Activated CD4-positive, alpha-beta T cell treated with anti-CD3 and anti-CD28 coated beads for 24 hours (primary cell): ENCODE measurements at places on chromosomes 2 and 18.

DNA sequence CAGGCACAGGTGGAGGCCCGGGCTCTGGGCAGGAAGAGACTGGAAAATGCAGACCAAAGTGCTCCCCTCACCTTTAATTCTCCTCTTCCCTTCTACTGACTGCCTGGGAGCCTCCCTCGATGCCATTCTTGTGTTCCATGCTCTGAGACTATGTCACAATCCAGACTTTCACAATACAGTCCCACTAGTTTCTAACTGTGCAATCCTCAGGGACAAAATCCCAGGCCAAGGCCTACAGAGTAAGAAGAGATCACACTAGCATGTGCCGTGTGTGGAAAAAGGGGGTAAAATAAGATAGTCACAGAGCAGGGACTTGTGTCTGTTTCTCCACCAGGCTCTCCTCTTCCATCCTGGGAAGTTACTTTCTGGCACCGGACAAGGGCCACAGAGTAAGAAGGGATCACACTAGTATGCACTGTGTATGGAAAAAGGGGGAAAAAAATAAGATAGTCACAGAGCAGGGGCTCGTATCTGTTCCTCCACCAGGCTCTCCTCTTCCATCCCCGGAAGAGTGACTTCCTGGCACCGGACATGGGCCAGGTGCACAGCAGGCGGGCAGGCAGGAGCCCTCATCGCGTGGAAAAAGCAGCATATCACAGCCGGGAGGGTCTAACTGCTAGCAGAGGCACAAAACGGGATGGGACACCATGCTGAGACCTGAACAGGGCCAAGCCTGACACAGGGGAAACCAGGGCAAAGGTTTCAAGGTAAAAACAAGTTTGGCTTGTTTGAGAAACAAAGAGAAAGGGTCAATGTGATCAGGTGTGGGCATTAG, 9.6 kb downstream of the CYB5A start:
- no peak for DNase-seq

DNA sequence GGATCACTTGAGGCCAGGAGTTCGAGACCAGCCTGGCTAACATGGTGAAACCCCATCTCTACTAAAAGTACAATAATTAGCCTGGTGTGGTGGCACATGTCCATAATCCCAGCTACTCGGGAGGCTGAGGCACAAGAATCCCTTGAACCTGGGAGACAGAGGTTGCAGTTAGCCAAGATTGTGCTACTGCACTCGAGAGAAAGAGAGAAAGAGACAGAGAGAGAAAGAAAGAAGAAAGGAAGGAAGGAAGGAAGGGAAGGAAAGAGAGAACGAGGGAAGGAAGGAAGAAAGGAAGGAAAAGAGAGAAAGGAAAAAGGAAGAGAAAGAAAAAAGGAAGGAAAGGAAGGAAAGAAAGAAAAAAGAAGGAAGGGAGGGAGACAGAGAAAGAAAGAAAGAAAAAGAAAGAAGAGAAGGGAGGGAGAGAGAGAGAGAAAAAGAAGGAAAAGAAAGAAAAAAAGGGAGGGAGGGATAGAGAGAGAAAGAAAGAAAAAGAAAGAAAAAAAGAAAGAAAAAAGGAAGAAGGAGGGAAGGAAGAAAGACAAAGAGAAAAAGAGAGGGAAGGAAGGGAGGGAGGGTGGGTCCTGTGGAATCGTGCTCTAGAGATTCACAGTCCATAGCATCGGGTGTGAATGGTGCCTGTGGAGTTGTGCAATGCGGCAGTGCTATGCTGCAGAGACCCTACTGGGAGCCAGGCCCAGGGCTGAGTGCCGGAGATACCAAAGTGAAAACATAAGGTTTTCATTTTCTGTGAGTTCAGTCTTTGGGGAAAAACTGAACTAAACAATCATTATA, 4.6 kb upstream of the SDC1 start:
- DNase-seq = no peak

DNA sequence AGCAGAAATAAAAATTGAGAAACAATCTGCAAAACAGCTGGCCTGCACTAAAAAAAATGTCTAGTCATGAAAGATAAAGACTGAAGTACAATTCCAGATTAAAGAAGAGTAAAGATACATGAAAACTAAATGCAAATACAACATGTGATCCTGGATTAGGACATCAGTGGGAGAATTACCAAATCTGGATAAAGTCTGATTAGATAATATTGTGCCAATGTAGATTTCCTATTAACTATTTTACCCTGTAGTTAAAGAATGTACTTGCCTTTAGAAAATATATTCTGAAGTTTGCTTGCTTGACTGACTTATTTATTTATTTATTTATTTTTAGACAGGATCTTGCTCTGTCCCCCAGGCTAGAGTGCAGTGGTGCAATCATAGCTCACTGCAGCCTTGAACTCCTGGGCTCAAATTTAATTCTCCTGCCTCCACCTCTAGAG, 58.7 kb downstream of the ASXL2 start:
- DNase-seq = no peak

DNA sequence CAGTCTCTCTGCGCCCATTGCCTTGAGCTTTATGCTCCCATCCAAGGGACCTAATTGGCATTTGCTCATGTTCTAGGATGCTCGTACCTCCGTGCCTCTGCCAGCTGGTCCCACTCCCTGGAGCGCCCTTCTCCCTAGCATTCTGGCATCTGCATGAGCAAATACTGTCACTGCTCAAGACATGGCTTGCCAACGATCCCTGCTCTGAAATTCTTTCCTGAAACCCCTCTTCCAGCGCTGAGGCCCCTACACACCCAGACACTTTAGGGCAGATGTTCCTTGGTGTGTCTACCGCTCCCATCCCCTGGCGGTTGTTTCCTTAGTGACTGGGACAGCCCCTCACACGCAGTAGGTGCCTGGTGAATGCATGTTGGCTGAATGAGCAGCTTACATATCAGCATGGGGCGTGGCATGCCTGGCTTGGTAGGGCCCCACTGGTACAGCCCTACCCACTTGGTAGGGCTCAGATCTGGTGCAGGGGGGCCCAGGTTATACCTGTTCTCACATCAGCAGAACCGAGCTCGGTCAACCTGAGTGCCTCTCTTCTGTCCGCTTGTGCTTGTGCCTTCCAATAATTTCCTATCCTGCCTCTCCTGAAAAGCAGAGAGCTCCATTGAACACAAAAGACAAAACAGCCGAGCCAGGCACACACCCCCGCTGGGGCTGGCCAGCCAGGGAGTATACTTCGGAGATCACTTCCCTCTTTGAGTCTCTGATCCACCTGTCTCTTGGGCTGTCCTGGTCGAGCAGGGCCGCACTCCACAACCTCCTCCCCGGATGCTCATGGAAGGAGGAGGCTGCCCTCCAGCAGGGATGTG, 59.2 kb downstream of the INHBB start:
- no peak for DNase-seq

GRCh38 chr18:73118121-73118816, 250.5 kb upstream of the NETO1 start:
- DNase-seq = no peak

- DNase-seq = no peak
Observed at GRCh38 chr2:71858071-71858470, 289.6 kb downstream of the CYP26B1 start.

GRCh38 chr18:27249933-27250332, 64.8 kb upstream of the CHST9 start:
- no peak for DNase-seq

GRCh38 chr2:224870341-224870740, 154.2 kb upstream of the CCDC195 start:
- DNase-seq = no peak

DNA sequence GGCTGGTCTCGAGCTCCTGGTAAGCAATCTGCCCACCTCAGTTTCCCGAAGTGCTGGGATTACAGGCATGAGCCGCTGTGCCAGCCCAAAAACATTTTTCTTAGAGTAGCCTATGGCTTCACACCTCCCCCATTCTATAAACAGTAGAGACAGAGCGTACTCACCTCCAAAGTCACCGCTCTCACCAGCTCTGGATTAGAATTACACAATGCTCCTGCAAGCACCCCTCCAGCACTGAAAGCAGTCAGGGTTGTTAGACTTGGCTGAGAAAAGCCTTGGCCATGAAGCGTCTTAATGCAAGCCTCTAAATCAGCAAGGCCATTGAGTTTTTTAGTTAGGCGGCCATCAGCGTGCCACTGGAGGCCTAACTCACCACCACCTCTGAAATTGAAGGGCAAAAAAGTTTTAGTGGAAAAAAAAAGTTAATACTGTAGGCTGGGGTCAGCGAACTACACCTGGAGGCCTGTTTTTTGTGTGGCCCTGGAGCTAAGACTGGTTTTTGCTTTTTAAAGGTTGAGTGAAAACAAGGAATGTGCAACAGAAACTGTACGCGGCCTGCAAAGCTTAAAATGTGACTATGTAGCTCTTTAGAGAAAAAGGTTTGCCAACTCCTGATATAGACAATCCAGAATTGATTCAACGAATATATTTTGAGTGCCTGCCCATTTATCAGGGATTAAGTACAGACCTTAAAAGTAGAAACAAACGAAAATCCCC, 34.6 kb downstream of the PREPL start:
- DNase-seq = no peak

- DNase-seq = no peak
Observed at GRCh38 chr18:9008200-9008708, 94.2 kb upstream of the NDUFV2 start.

- DNase-seq = no peak
Observed at GRCh38 chr2:128384956-128385355, 66.3 kb upstream of the HS6ST1 start.

- no peak for DNase-seq
Observed at GRCh38 chr2:4039896-4040295, 336.5 kb downstream of the DCDC2C start.

- DNase-seq = no peak
Observed at GRCh38 chr2:75495862-75496261, 64.9 kb downstream of the EVA1A start.

DNA sequence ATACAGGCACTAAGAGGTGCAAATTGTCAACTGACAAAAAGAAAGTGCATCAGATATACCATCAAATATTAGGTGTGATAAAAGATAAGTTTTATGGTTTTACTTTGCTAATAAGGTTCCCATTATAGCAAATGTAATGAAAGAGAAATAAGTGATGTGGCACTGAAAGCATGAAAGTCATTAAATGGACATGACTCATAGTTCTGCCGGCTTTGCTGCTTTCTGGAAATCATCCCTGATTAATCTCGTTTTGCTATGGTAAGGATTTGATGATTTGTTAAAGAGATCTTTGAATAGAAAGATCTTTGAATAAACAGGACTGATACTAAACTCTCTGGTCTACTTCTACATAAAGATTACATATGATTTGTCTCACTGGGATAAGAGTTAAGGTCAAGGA, 72.7 kb downstream of the CLIP4 start:
- no peak for DNase-seq

GRCh38 chr2:164335947-164336346, 285.3 kb downstream of the GRB14 start:
- DNase-seq = no peak

DNA sequence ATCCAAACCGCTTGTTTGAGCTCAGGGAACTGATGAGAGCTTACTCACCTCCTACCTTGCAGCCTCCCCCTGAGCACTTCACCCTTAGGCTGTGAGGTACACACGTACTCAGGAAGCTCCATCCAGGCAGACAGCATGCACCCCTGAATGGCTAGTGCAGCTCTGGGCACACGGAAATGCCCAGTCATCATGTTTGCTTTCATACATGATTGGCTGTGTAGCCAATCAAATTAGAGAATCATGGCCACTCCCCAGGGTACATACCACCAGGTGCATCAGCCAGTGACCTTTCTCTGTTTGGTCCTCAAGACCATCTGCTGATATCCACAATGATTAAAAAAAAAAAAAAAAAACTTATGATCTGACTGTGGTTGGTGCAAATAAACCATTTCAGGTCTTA, 42.1 kb downstream of the RNF152 start:
- DNase-seq = no peak

GRCh38 chr18:37403100-37403781, 162.4 kb downstream of the CELF4 start:
- DNase-seq = no peak

GRCh38 chr18:8627107-8627472, 17.9 kb downstream of the RAB12 start:
- DNase-seq = no peak

GRCh38 chr18:63648241-63648640, 4.2 kb upstream of the SERPINB4 start:
- DNase-seq = no peak

DNA sequence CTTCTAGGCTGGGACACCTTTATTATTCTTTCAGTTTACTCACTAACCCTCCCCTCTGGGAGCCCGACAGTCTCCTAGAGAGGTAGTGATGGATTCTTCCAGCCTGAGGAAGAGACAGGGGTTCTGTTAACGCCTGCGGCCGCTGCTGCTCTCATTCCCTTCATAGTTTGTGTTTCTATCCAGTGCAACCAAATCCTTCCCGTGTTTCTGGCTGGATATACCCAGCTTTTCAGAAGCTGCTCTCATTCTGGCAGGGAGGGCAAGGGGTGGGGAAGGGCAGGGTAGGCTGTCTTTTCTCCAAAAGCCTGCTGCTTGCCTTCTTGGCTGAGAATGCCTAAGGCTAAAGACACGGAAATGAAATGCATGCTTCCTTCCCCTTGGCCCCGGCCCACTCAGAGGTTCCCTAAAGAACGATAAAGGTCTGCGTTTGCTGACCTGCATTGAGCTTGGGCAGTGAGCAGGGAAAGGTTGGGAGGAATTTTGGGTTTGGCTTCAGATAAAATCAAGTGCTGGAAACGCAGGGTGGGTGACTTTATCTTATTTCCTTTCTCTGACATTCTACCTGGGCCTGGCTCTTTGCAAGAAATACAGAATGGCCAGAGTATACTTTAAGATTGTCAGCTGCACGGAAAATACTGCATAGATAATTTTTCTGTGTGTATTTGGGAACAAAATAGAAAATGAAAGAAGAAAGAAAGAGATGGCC, 390.9 kb downstream of the NBAS start:
- no peak for DNase-seq

DNA sequence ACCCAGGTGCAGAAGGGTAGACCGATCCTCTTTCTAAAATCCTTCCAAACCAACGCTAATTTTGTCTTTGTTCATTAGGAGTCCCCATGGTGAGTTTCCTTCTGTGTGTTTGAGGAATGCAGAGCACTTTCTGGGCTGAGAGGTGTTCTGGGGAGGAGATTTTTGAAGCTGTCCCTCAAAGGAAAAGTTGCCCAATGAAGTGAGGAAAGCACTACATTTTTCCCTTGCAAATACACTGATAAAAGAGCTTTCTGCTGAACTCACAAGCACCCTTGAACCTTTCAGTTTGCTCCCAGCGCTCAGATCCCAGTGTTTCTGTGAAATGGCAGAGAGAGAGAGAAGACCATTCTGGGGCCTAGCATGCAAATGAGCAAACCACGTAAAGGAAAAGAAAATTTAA, 299.6 kb upstream of the FANCL start:
- DNase-seq = no peak

- no peak for DNase-seq
Observed at GRCh38 chr2:156700681-156701080, 264.5 kb downstream of the GPD2 start.

- DNase-seq = no peak
Observed at GRCh38 chr2:133633881-133634409, 65.7 kb upstream of the NCKAP5 start.

DNA sequence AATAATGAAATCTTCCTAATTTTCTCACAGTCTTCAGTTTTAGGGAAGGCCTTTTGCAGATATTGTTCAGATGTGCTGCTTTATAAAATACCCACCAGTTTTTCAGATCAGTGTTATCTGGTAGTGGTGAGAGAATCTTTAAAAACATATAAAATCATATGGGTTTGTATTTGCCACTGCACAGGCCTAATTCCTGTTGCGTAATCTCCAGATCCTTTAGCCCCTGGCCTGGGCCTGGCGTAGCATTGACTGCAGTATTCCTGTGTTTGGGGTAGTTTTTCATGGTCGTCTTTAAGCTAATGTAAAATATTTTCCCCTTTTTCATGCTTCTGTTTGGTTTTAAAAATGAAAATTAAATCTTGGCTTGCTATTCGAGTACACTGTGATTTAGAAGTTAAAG, 43.2 kb downstream of the TSHZ1 start:
- no peak for DNase-seq

- DNase-seq = no peak
Observed at GRCh38 chr2:108220942-108221541, 18.7 kb upstream of the SULT1C3 start.
